ENCODE measurements at places on chromosomes 6 and 20. TPM values are rescaled to one million over a fixed set of nuclear protein-coding genes. Genes with fewer than 3 reads are reported as not detected.

Gene MCHR2
- total RNA-seq = not detected

Gene RHAG
- not detected for total RNA-seq

DNA sequence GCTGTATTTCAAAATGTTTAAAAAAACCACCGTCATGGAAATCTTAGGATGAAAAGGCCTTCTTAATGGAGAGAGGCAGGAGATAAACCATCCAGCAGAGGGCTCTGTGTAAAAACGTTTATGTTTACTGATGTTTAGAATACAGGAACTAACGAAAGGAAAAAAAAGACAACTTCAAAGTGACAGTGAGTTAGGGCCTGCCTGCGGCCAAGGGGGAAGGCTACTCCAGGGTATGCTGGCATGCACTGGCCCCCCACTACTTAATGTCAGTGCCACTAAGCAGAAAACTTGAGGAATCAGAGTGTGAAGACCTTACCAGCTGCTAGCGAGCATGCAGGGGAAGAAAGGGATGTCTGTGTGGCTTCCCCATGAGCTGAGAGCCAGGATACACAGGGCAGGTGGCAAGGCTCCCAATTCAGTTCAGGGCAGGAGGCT lies 47.7 kb downstream of the AKAP7 start:
- peak; percentile 58 for DNase-seq

DNA sequence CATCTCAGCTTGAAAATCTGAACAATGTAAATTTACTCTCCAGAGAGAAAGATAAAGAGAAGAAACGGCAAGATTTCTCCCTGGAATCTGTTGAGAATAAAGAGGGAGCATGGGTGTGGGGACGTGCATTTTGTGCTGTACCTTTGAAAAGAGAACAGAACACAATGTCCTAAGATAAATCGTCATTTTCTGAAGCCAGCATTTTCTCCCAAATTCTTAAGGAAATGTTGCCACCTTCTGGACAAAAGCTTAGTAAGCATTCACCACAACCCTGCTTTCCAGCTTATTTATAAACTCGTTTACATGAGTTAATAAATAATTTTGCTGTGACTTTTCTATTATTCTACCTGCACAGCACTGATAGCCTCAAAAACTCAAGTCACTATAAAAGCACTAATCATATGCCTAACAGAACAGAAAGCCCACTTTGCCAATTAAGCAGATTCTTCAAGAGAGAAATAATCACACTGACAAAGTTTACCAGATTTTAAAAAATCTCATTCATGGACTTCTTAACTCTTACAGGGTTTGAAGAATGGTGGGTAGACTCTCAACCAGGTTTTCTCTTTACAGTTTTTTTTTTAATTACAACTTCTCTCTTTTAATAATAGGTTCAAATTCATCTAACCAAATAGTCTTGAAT lies 155.8 kb downstream of the MBOAT1 start:
- DNase-seq = no peak

DNA sequence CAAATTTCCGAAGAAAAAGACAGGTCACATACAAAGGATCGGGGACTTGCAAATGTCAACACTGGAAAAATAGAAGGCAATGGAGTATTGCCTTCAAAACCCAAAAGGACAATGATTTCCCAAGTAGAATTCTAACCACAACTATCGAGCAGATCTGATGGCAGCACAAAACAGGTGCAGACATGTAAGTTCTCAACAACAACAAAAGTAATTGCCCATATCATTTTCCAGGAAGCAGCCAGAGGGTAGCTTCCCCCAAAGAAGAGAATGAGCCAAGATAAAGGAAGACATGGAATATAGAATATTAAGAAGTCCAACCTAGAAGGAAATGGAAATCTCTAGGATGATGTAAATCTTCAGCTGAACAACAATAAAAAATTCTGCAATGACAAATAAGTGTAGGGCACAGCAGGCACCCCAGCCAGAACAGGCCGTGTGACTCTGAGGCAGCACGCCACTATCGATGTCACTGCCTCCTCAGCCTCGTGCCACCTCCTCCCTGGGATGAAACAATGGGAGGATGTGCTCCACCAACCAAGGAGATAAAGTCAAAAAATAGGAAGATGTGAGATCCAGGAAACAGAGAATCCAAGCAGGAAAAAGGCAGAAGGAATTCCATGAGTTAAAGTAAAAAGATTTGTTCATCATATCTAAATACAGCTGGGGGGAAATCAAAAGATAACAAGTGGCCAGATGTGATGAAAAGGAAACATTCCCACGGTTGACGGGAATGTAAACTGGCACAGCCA lies 34.1 kb downstream of the SERPINB1 start:
- DNase-seq = no peak

- DNase-seq = no peak
These were observed 65.8 kb downstream of the SHPRH start for GRCh38 chr6:145898376-145898775.

GRCh38 chr6:164085091-164086075 lies 670.9 kb downstream of the QKI start:
- no peak for DNase-seq

DNA sequence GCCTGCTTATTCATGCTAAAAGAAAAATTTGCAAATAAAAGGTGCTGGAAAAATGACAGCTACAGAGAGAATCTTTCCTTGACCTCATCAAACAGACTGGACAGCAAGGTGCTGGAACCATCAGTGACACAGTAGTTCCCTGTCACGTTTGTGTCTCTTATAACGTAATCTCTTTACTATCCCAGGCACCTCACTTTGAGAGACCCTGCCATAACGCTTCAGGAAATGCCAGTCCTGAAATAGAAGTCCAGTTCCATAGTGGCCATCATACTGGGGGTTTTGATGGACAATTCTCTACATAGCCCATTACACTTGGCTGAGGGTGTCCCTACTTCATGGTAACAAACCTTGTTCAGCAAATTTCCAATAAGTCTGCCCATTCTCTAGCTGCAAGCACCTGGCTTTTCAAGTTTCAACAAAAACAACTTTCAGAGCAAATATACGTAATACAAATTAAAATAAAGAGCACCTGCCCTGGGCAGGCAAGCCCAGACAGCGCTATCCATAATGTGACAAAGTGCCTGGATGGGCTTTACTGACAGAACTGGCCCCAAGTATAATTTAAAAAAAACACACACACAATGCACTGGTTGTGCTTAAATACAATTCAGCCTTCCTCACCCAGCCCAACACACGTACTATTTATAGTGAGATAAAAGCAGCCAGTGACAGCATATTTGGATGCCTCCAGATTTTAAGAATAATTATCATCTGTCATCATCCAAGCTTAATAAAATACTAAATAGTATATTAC lies 38.7 kb downstream of the CNKSR3 start:
- no peak for DNase-seq

DNA sequence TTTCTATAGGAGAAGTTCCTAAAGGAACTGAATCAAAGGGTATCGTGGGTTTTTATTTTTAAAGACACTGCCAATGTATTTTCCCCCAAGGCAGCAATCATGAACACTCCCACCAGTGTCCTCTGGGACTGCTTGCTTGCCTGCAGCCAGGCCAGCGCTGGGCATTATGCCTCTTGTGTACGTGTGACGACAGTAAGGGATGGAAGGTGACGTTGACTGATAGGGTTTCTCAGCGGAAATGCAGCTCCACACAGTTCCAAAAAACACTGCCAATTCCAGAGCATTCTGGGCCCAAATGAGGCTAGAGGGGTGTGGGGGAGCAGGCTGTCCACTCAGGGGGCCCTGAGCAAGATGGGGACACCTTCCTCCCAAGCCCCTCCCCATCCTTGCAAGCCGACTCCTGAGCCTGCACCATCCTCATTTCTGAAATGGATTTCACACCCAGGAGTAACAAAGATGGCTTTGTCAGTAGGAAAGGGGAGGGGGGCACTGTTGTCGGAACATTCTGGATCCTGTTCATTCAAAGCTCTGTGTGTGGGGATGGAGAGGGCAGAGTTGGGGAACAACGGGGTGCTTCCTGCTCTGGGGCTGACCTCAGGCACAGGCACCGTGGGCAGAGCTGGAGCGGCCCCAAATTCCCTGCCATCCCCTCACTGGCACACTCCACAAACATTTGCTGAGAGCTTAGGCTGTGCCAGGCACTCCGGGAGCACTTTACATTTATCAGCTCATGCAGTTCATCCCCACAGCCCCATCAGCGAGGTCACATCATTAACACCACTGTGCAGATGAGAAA lies 20.0 kb downstream of the PREX1 start:
- no peak for DNase-seq

- DNase-seq = no peak
These were observed 317.4 kb downstream of the SAMD5 start for GRCh38 chr6:147825848-147826247.

GRCh38 chr6:135261872-135262725 lies 81.0 kb downstream of the MYB start:
- DNase-seq = no peak

DNA sequence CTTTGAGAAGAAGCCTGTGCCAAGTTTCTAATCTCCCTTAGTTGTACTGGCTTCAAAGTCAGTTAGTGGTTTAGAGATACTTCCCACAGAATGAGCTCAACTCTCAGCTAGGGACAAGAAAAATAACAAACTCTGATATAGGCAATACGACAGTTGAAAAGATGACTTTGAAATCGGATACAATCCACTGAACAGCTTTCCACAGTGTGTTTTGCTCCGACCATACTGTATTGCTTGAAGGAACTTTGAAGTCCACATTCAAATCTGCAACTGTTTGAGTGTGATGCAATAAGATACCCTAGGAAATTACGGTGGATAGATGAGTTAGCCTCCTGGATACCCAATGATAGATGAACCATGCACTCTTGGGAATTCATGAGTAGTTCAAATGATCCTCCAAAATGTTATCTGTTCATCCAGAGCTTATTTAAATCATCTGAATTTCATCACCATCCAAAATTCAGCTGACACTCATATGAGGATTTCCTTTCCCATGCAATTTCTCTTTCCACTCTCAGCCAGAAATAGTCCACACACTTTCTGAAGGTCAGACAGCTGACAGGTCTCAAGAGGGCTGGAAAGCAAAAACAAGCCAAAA lies 443.8 kb downstream of the HAO1 start:
- DNase-seq = no peak

DNA sequence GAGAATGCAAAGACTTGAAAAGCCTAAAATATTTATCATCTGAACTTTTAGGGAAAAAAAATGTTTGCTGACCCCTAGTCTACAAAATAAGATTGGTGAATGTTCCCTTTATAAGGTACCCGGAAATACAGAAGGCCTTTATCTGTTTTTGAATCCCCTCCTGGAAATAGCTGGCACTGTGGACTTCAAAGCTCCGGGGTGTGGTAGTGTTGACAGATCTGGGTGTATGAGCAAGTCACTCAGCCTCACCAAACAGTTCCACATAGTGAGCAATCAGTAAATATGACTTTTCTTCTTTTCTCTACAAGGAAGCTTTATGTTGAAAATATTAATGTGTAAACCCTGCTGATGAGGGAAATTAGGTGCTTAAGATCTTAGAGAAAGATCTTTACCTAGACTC lies 29.2 kb upstream of the HTR1B start:
- DNase-seq = no peak

DNA sequence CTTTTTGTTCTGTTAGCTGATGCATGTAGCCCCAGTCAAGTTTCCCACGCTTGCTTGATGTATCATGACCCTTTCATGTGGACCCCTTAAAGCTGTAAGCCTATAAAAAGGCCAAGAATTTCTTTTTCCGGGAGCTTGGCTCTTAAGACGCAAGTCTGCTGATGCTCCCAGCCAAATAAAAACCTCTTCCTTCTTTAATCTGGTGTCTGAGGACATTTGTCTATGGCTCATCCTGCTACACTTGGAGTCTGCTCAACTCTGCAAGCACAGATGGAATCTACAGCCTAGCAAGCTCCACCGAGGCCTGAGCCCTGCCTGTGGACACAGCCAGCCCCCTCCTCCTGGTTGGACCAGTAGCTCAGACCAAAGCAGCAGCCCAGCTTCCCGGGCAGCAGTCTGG lies 3.4 kb downstream of the CST2 start:
- no peak for DNase-seq

- DNase-seq = no peak
These were observed 75.1 kb downstream of the DZANK1 start for GRCh38 chr20:18391686-18392085.

DNA sequence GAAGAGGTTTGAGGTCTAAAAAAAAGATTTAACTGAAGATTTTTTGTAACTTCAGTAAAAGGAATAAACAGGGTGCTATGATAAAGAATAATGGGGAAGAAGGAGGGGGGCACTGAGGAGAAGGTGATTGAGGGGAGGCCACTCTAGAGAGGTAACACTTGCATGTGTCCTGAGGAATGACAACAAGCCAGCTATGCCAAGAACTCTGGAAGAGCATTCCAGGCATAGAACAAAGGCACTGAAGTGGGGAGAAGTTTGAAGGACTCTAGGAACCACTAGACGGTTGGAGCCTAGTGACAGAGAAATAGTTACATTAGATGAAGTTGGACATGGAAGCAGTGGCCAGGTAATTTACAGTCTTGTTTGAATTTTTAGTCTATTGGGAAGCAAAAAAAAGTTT lies 10.8 kb upstream of the SF3B5 start:
- no peak for DNase-seq
